ENCODE measurements at places on chromosomes 5 and 9.

GRCh38 chr5:74816875-74817274 is 49.3 kb downstream of the FAM169A start:
- DNase-seq, result no peak

GRCh38 chr9:105171076-105171475 is 73.4 kb upstream of the SLC44A1 start:
- DNase-seq, result no peak

GRCh38 chr5:118614731-118615456 is 373.5 kb downstream of the DTWD2 start:
- no peak for DNase-seq

DNA sequence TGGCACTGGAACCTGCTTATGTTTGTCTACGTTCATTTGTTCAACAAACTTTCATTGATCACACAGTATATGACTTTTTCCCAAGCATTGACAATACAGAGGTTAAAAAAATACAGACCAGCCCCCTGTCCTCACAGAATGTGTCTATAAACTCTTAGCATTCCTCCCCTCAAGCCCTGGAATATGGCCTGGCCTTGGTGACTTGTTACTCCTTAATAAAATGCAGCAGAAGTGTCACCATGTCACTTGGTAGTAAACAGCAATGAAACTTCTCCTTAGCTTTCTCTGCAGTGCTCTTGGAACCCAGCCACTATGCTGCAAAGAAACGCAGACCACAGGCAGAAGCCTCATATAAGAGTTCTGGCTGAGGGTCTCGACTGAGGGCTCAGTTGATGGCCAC is 19.1 kb upstream of the SLC1A3 start:
- no peak for DNase-seq

- no peak for DNase-seq
Observed at GRCh38 chr5:2430606-2431005, 320.9 kb downstream of the IRX2 start.

DNA sequence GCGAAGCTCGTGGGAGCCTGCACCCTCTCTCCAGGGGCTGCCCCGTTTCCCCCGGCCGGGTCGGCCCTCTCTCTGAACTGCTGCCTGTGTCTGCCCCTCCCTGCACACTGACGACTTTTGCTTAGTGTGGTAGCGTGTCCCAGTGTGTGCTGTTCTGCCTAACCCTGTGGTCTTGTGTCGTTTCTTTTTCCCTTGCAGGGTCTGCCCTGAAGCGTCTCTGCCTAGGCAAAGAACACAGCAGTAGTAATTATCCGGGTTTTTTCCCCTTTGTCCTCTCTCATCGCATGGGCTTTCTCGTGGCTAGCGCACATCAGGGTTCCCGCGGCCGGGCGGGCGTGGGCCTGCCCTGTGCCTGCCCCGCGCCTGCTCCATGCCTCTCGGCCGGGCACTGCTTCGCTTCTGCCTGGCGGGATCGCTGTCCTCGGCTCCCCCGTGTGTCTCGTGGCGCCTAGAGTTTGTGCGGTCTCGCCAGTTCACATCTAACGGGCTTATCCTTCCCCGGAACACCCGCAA is 122.7 kb downstream of the WNK2 start:
- DNase-seq, result peak; percentile 4

DNA sequence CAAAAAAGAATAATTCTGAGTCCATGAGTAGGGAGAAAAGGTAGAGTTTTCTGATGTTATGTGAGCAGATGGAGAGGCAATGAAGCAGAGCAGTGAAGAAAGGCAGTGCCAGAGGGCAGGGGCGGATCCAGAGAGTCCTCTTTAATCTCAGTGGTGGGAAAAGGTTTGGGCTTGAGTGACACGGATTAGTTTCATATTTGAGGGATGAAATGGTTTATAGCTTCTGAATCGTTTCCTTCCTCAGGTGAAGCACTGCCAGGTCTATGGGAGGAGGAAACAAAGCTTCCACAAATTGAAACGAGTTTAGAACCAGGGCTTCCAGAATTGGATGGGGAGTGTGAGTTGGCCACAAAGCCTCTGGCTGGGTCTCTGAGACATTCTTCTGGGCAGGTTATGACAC is 517.0 kb upstream of the PAPPA start:
- no peak for DNase-seq

GRCh38 chr5:82050955-82051354 is 79.1 kb downstream of the ATG10 start:
- DNase-seq, result no peak

Measured in activated T-cell treated with anti-CD3 and anti-CD28 coated beads, Interleukin-2, amount 50 U/mL, for 48 hours (primary cell).